ENCODE measurements at places on chromosomes 7 and 10. TPM values are rescaled to one million over a fixed set of nuclear protein-coding genes. Genes with fewer than 3 reads are reported as not detected.

- no peak for DNase-seq
These were observed 96.1 kb downstream of the ZNF277 start for GRCh38 chr7:112302566-112302965.

GRCh38 chr7:41459623-41460261 is 243.1 kb downstream of the INHBA start:
- no peak for DNase-seq

The NYAP1 gene
- 1.6 TPM for total RNA-seq

DNA sequence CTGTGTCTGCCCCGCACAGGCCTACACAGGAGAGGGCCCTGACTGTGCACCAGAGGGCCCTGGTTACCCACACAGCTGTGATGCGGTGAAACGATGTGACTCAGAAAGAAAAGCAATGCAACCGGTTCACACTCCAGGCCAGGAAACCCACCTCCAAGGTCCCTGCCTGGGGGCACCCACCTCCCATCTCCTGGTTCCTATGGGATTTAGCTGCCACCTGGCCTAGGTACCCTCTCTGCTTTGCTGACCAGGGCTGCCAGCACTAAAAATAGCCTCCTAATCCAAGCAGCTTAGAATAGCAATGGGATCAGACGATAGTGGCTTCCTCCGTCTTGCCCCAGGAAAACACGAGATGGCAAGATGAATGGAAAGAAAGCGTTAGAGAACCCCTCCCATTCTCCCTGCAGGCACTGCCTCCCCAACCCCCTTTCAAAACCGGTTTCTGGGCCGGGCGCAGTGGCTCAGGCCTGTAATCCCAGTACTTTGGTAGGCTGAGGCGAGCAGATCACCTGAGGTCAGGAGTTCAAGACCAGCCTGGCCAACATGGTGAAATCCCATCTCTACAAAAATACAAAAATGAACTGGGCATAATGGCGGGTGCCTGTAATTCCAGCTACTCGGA is 12.4 kb downstream of the RBP3 start:
- DNase-seq: peak; percentile 43

DNA sequence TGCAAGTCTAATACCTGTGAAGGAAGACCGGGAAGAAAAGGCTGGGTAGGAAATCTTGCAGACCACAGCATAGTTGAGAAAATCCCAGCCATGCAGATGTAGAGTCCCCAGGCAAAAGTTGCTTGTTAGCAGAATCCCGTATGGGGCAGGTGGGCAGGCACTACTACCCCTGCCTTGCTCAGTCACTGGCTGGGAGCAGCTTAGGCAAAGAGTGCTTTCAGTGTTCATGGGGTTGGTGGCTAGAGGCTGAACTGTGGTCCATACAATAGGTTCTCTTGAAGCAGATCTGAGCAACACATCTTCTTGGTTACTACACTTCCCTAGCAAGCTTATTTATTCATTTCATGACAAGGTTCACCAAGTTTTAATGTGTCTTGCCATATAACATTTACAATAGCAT is 92.6 kb downstream of the AHCYL2 start:
- no peak for DNase-seq

The LBX1 gene
- not detected for total RNA-seq

The GIMAP5 gene
- total RNA-seq: 90.6 TPM

DNA sequence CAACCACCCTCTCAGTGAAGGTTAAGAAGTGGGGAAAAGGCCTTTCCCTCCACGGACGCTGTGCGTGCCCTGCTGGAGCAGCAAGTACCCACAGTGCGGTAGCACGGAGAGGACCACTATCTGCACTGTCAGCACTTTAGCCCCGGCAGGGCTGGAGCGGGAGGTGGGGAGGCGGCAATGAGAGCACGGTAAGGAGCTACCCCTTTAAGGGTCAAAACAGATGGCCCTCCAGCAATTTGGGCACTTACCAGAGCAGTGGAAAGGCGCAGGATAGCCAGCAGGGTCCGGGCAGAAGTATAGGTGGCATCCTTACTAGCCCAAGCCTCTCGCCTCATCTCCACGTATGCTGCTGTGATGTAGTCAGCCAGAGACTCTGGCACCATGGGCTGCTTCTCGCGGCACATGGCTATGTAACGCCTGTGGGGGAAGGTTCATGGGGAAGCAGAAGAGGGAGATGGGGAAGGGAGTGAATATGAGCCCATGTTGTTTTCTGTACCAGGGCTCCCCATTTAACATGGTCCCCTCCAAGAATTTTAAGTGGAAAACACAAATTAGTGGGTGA is 5.2 kb downstream of the COPS6 start:
- no peak for DNase-seq

GRCh38 chr10:103551619-103552602 is 58.4 kb downstream of the NEURL1 start:
- peak; percentile 64 for DNase-seq

The PTN gene
- total RNA-seq: 5.2 TPM

The PRLHR gene
- total RNA-seq: not detected

The FKBP9 gene
- total RNA-seq: 59.6 TPM

GRCh38 chr7:511476-512145 is 8.0 kb downstream of the PDGFA start:
- peak; percentile 63 for DNase-seq

DNA sequence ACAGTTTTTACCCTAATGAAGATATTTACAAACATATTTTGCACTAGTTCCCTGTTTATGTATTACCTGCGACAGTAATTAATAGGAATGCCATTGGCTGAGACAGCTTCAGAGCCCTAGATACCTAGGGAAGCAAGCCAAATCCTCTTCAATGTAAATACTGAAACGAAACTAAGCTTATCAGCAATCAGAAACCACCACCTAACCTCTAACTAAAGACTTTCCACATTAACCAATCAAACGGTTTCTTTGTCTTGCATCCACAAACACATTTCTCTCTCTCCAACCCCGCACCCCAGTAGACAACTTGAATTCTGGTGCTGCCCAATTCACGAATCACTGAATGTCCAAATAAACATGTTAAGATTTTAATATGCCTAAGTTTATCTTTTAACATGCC is 474.4 kb upstream of the C7orf33 start:
- no peak for DNase-seq

The OR2A25 gene
- total RNA-seq: not detected

The CALML5 gene
- total RNA-seq: not detected

Measured in spleen (tissue), 13 donors.